LHCN-M2 (cell line): ENCODE measurements at places on chromosomes 11 and 22.

GRCh38 chr22:38802671-38803121 is 8.8 kb upstream of the DNAL4 start:
- peak; percentile 71 for DNase-seq

DNA sequence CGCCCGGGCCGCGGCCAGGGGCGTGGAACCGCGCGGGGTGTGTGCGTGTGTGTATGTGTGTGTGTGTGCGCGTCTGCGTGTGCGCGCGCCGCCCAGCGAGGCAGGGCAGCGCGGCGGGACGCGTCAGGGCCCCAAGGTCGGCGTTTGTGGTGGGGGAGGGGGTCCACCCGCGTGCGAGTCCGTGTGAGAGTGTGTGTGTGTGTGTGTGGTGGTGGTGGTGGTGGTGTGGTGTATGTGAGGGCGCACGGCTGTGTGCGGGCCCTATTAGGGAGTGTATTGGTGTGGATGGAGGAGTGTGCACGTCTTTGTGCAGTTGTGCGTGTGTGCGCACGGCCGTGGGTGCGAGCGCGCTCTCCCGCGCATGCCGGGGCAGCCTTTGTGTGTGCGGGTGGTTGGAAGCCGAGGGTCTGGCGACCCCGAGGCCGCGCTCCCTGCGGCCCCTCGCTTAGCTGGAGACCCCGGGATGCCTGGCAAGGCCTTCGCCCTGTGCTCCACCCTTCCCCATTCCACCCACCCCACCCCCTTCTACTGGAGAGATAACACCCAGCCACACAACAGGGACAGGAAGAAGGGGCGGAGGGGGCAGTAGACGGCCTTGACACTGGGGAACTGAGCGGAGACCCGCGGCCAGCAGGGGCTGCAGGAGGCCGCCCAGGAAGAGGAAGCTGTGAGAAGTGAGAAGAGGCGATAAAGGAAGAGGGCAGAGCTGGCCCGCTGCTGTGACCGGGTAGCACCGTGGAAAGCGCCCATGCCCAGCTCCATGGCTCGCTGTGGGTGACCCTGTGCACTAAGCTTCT is 528 bp upstream of the ARRB1 start:
- peak; percentile 38 for DNase-seq

- DNase-seq = no peak
These were observed 80.5 kb downstream of the GRAMD1B start for GRCh38 chr11:123510579-123510905.

DNA sequence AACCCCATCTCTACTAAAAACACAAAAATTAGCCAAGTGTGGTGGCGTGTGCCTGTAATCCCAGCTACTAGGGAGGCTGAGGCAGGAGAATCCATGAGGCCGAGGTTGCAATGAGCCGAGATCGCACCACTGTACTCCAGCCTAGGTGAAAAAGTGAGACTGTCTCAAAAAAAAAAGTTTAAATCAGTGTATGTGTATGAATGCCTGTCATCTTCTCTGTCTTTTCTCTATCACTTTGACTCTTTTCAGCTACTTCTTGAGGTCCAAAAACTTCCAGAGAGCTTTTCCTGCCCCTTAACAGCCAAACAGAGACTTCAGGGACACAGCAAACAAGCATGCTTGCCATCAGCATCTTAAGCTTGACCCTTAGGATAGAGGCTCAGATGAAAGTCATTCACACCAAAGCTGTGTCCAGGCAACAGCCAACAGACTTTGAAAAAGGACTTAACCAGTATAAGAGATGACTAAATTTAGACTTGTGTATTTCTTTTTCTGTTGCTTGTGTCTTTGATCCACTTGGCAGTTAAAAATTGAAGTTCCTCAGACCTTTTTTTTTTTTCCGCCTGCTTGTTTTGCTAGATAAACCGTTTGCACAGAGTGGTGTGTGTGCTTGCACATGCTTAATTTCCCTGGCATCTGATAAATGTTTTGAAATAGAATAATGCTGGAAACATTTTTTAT is 151.9 kb downstream of the DBX1 start:
- DNase-seq = no peak

DNA sequence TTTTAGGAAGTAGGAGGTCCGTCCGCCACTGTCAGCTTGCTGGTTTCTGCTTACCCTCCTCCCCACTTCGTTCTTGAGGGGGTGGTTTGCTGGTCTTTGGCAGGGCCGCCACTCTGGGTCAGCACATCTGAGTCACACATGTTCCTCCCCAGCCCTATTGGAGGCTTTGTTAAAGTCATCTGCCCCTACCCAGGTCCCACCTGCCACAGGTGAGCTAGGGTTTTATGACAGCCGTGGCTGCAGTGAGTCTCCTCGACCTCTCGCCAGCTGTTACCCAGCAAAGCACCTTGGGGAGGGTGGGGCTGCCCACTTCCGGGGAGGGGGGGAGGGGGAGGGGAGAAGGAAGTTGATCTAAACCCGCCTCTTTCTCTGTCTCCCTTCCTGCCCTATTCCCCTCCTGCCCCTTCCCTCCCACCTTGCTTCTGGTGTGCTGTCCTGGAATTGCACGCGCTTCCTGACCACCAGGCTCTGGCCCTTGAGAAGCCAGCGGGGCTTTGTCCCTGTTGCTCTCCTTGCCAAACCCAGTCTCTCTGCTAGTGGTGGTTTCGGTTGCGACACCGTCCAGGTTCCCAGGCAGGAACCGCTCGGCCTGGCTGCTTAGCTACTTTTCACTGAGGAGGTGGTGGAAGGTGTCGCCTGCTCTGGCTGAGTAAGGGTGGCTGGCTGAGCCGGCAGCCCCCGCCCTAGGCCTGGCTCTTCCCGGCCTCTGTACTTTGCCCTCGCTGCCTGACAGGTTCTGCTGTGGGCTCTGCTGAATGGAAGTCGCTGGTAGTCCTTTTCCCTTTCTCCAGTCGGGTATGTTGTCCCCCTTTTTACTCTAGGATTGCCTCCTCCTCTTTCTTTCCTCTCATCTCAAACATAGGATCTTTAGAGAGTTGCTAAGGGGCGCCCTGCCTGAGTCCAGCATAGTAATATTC is 28.5 kb downstream of the RCOR2 start:
- DNase-seq = peak; percentile 8

DNA sequence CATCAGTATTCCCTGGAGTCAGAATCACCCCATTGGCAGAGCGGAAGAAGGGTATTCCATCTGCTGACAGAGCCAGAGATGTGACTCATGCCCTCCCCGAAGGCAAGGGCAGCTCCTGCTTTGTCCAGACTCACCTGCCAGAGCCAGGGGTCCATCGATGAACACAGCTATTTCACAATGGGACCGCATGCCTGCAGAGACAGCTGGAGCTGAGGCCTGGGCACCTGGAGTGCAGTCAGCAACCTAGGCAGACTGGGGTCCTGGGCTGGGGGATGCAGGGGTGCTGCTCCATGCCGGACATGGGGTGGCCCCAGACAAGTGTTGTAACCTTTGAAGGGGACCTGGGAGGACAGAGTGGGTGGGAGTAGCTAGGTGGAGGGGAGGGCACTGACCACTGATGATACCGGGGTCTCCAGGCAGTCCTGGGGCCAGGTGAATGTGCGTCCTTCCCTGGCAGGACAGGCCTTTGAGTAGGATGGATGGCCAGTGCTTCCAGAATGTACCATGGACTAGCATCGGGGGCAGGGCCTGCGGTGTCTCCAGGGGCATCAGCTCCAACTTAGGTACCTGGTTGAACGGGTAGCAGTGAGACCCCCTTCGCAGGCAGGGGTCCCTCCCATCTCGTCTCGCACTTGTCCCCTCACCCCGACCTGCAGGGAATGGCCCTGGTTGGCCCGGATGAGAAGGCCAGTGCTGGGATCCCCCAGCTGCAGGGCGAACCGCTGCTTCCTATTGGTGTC is 1.7 kb downstream of the TRPT1 start:
- no peak for DNase-seq

DNA sequence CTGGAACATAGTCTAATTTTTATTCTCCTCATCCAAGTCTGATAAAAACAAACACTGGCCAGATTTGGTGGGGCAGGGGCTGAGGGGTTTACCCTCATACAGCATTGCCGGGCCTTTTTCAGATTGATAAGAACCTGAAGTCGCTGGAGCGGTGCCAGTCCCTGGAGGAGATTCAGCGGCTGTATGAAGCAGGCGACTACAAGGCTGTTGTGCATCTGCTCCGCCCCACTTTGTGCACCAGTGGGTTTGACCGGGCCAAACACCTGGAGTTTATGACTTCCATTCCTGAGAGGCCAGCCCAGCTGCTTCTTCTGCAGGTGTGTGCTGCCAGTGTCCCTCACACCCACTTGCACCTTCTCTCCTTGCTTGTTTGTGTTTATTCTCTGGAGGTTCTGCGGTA is 55.8 kb downstream of the CABIN1 start:
- DNase-seq = no peak

DNA sequence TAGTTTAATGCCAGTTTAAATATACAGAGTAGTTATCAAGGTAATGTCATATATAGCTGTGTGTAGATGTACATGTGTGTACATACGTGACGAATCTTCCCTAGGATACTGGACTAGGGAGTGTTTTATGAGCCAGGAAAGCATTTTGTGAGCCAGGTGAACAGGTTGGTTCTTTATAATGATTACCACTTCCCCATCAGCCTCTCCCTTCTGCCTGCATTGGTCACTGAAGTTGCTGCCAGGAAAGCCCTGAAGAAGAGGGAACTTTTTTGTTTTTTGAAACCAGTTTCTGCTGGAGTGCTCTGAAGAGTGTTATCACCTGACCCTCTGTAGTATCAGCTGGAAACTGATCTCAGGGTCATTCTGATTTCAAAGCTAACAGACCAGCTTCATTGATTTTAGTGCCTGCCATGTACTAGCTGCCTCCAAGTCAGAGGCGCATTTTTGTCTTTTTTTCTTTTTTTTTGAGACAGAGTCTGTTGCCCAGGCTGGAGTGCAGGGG is 14.2 kb upstream of the ST14 start:
- no peak for DNase-seq

DNA sequence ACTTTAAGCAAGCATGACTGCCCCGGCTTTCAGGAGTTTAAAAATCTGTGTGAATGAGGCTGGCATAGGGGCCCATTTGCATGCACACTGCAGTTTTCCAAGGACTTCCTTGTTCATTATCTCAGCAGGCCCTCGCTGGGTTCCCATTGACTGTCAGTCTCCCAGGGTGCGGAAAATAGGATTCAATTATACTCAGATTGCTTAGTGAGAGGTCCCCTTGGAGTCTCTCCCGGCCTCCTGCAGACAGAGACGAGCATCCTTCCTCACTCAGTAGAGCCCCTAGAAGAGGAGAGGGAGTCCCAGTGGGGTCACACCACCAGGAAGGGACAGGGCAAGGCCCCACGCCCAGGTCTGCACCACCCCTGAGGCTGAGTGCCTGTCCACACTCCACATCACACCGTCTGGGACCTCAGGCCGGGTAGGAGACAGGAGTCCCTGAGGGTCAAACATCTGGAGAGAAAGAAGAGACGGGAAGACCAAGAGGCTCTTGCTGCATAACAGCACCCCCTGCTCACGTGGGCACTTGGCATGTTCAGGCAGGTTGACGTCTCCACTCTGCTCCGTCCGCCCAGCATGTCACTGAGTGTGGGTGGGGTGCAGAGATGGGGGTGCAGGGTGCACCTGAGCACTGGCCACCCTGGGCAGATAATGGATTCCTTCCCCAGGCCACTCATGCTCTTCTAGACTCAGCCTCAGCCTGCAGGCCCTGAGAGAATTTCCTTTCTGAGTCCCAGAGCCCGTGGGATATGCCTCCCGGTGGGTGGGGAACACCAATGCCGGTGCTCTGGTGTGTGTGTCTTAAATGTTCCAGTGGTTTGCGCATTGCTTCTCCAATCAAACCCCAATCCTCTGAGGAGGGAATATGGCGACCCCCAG is 58.8 kb downstream of the MCM5 start:
- DNase-seq = no peak

DNA sequence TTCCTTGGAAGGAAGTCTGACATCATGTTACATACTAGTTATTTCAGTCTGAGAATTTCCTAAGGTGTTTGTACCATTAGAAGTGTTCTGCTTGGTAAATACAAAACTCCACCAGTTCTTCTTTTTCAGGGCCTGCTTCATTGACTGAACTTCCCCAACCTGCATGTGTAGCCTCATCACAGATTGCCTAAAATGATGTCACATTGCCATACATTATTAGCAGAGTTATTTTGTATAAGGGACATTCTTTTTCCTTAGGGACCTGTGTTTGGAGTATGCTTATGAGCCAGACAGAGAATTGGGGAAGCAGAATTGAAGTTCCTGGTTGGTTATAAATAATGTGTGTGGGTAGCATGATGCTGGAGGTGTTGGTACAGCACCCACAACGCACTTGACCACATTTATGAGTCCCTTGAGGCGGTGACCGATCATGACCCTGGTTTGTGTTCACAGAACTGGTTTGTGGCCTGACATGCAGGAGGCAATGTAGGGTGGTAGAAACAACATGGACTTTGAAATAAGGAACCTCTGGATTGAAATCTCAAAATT is 16.4 kb upstream of the MMP7 start:
- peak; percentile 29 for DNase-seq
